Fibroblast of gingiva (primary cell): ENCODE measurements at places on chromosomes 6 and 20.
A peak's percentile ranks its signal among the peaks of the same experiment; 100 is the strongest.

DNA sequence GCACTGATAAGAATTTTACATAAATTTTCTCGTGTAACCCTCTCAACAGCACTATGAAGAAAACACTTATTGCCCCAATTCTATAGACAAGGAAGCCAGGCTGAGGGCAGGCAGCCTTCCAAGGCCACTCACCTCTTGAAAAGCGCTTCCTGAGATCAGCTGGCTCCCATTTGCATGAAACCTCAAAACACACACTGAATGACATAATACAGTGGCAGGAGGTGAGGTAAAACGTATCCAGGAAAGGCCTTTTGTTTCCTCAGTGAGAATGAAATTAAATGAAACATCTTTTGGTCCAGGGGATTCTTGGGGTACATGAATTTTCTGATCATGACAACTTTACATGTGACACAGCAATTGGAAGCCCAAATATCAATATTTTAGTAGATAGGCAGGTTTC lies 112.5 kb downstream of the WDR27 start:
- DNase-seq = peak; percentile 15

DNA sequence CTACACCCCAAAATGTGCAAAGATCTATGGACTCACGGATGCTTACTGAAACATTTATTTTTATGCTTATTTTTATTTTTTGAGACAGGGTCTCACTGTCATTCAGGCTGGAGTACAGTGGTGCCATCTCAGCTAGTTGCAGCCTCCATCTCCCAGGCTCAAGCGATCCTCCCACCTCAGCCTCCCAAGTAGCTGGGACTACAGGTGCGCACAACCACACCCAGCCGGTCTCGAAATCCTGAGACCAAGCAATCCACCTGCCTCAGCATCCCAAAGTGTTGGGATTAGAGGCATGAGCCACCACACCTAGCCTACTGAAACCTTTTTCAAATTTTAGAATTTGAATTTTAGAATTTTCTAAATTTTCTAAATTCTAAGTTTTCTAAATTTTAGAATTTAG lies 50.8 kb upstream of the IPCEF1 start:
- no peak for DNase-seq

- DNase-seq = no peak
These were observed 120.1 kb downstream of the IRF4 start for GRCh38 chr6:511488-512137.

- no peak for DNase-seq
These were observed 89.4 kb downstream of the HS3ST5 start for GRCh38 chr6:114253431-114253830.

- no peak for DNase-seq
These were observed 115.1 kb downstream of the UNC5CL start for GRCh38 chr6:40923880-40924279.

DNA sequence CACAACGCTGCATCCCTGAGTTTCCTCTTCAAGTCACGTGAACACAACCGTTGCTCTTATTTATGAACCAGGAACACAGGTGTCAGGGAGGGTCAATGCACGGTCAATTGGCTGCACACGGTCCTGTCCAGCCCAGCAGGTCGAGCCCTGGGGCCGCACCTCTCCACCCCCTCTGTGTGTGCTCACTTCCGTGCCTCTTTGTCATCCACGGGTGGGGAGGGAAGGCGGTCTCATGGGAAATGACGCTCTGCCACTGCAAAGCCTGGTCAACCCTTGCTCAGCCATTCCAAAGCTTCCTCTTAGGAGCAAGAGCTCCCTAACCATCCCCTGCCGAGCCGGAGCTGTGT lies 38.7 kb downstream of the DACT2 start:
- no peak for DNase-seq

- peak; percentile 42 for DNase-seq
These were observed 3.7 kb downstream of the CSNK2A1 start for GRCh38 chr20:539848-540247.

GRCh38 chr6:35370785-35371493 lies 28.6 kb downstream of the PPARD start:
- peak; percentile 73 for DNase-seq

DNA sequence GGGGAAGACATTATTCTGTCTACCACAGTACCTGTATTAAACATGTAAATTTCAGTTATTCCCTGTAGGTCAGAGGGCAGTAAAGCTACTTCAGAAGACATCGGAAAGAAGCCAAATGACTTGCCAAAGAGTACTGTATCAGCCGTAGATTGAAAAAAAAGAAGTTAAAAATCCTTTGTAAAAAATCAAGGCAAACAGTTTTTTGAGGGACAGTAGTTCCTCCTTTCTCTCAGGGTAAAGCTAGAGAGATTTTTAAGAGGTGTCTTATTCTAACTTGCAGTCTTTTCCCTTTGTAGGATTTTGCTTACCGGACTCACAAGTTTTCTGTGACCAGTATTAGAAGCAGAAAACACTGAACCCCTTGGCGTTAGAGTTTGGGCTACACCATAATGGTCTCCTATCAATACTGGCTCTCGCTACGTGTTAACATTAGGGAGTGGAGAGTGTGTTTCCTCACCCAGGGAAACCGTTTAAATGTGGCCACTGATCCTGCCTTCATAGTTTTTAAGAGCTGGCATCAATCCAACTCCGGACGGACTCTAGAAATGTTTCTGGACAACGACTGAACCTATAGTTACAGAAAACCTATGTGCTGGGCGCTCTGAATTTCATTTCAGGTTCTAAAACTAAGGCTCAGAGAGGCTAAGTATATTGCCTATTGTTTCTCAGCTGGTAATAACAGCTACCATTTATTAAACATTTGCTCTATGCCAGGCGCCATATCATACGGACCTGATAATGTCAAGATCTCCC lies 1.3 kb upstream of the ASXL1 start:
- no peak for DNase-seq

- no peak for DNase-seq
These were observed 43.8 kb upstream of the TMEM181 start for GRCh38 chr6:158516098-158516497.
